ENCODE measurements at places on chromosomes 11 and 22. TPM values are rescaled to one million over a fixed set of nuclear protein-coding genes. Genes with fewer than 3 reads are reported as not detected.

DNA sequence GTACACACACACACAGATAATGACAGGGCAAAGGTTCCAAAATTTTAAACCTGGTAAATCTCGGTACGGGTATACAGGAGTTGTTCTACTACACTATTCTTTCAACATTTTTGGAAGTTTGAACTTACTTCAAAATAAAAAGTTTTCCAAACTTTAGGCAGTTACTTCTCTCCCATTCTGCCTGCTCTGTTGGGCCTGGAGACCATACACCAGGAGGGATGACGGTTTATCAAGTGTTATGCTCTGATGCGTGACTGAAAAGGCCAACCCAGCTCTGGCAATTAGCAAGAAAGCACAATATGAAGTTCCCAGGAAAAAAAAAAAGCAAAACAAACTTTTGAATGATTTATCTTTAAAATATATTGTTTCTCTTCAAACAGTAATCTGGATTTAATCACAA is 969 bp downstream of the SERPIND1 start:
- no peak overlapping the region for H3K4me3 ChIP-seq
- H3K27ac ChIP-seq, result no peak overlapping the region
- H3K36me3 ChIP-seq, result no peaks in the 10 kb centered on the region
- H3K27me3 ChIP-seq, result no peaks in the 10 kb centered on the region
- peaks cover 12% of the 10 kb centered on the region for H3K4me1 ChIP-seq

KRTAP5-7 gene
- 0.11 TPM for total RNA-seq

DNA sequence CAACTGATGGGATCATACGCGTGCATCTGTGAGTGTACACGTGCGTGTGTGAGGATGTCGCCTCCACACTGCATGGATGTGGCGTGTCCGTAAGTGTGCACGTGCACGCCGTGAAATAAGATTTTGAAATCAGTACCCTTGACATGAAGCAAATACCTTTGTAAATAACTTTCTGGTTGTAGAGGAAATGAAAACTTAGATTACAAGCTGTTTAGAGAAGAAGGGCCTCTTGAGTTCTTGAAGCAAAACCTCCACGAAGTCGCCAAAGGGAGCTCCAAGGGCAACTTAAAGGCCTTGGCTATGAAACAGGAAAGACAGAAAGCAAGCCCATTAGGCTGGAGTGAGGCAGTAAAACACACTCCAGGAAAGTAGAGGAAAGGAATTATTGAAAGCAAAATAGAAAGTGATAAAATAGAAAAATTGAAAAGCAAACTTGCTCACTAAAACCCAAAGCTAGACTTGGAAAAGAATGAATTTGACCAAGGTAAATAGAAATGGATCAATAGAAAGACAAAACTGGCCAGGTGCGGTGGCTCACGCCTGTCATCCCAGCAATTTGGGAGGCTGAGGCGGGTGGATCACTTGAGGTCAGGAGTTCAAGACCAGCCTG is 29.7 kb upstream of the TOLLIP start:
- peaks cover 21% of the 10 kb centered on the region for H3K27me3 ChIP-seq
- no peak overlapping the region for H3K4me3 ChIP-seq
- DNase-seq, result no peak
- H3K27ac ChIP-seq, result no peak overlapping the region

GRCh38 chr11:69475141-69475865 is 6.2 kb upstream of the LINC01488 start:
- H3K4me1 ChIP-seq, result peaks cover 25% of the 10 kb centered on the region
- no peak overlapping the region for H3K4me3 ChIP-seq
- no peak overlapping the region for H3K27ac ChIP-seq
- DNase-seq, result no peak

Measured in WTC11 (cell line).